ENCODE measurements at places on chromosomes 7 and 10. TPM values are rescaled to one million over a fixed set of nuclear protein-coding genes. Genes with fewer than 3 reads are reported as not detected.
A peak's percentile ranks its signal among the peaks of the same experiment; 100 is the strongest.

- DNase-seq, result no peak
Observed at GRCh38 chr7:87479951-87480350, 4.5 kb upstream of the ABCB4 start.

GRCh38 chr10:80769700-80770160, 232.0 kb downstream of the SH2D4B start:
- no peak for DNase-seq

- DNase-seq, result no peak
Observed at GRCh38 chr7:133020496-133020895, 61.4 kb downstream of the CHCHD3 start.

- no peak for DNase-seq
Observed at GRCh38 chr10:131929122-131929845, 28.5 kb downstream of the PPP2R2D start.

The HYAL4 gene
- total RNA-seq, result not detected

GRCh38 chr7:111090846-111091245, at the start of gene LRRN3:
Gene LRRN3, plus strand, starts transcription at chr7:111091127. Its CDS starts 31,646 bp downstream, at chr7:111122773.
- DNase-seq, result peak; percentile 9

DNA sequence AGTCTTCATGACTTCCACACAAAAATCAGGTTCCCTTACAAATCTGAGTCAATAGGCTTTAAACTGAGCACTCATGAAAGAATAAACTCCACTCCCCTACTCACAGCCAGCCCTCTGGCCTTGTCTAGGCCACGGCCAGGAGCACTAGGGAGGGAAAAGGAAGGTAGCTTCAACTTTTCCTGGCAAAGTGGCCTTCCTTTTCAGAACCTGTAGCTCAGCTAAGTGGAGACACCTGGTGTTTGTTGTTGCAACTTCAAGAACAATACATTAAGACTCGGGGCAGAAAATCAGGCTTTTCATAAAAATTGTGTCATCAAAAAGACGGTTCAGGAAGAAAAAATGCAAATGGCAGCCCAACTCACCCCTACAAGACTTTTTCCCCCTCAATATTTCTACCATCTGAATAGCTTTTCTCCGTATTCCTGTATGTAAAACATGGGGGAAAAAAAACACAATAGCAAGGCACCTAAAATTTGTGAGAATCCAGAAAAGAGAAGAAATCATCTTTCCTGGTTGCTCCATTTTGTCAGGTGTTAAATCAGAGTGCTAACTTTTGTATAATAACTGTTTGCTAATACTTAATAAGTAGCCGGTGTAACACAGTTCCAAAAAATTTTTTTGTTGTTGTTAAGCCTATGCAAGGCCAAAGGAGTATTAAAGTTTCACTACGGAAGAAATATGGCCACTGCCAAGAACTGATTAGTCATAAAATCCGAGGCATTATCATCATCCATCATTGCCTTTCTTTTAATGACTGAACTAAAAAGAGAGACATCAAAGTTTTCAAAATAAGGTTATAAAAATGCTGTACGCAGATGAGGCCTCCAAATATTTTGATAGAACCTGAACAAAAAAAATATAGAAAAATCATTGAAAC, 66.2 kb upstream of the ARID5B start:
- peak; percentile 30 for DNase-seq
